Activated CD4-positive, alpha-beta T cell treated with anti-CD3 and anti-CD28 coated beads for 4 hours (primary cell): ENCODE measurements at places on chromosomes 11 and 22.

DNA sequence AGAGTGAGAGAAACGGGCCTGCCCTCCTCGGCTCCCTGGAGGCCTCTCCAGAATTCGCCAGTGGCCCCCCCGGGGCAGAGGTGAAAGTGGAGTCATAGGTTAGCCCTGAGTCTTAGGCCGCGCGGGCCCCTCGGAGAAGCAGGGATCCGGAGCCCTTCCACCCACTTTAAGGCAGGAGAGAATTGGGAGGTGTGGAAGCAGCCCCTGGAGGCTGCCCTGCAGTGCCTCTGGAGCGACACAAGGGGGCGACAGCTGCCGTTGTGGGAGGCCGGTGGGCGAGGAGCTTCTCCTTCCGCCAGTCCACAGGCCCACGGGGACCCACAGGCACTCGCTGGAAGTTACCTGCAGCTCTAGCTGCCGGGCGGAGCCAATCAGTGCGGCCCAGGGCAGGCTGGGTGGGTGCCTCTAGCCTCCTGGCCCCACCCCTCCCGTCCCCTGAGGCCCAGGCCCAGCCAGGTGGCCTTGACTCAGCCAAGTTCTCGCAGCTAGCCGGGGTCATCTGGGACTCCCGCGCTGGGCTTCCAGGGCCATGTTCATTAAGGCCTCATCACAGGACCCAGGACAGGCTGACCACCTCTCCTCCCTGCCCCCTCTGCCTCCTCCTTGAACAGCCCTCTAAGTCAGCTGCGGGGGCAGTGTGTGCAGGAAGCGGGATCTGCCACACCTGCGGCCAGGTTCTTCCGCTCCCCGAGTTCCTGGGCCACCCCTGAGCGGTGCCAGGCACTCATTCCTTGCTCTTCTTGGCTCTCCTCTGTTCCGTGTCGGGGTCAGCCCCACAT, 5.0 kb downstream of the DGKZ start:
- peak; percentile 71 for DNase-seq

DNA sequence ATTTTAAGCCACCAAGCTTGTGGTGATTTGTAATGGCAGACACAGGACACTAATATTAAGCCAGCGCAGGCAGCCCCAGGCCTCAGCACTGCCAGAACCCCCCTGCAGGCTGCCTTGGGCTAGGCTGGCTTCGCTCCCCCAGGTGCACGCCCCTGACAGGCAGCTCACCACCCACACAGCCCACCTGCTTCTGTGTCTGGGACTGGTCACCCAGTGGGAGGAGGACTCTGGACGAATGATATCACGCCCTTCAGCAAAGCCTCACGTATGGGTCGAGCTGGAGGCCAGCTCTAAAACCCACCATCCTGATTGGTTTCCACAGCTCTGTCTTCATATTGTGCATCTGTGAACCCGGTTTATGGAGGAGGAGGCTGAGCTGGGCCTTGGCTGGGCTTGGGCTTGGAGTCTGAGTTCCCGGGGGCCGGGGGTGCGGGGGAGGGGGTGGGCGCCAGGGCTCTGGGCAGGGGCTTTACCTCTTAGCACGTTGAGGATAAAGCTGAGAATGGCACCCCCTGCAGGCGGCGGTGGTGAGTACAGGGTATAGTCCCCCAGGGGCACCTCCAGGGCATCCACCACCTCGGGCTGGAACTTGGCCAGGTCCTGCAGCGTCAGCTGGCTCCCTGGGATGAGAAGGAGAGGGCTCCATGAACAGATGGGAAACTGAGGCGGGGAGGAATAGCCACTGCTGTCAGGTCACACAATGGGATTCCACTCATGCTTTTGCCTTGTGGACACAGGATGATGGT, 13.8 kb downstream of the GGT5 start:
- peak; percentile 68 for DNase-seq

GRCh38 chr11:2825889-2826678, 59.5 kb downstream of the CDKN1C start:
- no peak for DNase-seq

GRCh38 chr22:20354238-20354975, 34.5 kb upstream of the DGCR6L start:
- no peak for DNase-seq

DNA sequence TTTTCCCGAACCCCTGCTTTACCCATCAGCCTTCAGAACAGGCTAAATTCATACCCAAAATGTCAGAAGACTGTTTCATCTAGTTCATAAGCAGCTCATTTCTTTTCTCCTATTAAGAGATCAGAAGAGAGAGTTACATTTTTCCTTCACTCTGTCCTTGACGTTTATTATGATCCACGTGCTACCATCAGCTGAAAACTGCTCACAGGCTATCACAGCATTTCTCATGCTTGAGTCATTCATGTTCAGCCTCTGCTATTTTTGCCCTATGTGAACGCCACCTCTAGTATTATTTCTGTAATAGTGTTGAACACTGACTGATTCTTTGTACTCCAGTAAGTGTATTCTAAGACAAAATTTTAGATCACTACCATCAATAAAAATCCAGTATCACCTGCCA, 51.9 kb downstream of the SLC1A2 start:
- no peak for DNase-seq

GRCh38 chr11:102269927-102270326, 47.4 kb upstream of the BIRC3 start:
- DNase-seq, result no peak

DNA sequence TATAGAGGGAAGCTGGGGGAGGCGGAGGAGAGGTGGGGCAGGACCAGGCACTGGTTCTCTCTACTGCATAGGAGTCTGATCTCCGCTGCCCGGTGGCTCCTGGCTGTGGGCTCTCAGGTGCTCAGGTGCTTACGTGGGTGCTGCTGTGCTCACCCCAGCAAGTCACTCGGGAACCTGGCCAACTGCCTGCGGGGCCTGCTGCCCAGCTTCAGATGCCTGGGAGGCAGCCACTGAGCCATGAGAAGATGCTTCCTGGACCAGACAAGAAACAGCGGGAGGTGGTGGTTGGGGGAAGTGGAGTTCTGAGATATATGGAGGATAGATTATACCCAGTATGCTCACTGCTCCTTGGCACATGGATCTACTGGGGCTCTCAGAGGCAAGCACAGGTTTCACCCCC, 1303.4 kb downstream of the TBC1D22A start:
- DNase-seq, result no peak

DNA sequence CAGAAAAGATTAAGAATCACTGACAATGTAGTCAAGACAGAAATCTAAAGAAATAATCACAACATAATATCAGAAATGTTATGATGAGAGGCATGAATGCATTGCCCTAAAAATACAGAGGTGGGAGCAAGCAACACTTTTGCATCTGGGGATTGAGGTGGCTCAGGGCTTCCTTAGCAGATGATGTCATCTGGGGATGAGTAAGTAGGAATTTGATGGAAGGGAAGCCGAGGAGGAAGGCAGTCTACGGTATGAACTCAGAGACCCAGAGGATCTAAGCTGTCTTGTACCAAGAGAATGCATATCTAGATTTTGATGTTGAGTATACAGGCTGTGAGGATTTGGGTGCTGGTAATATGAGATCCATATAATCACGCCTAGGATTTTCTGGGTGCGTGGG, 193.0 kb upstream of the SNX19 start:
- DNase-seq, result no peak

GRCh38 chr22:30183861-30184278, 62.7 kb downstream of the LIF start:
- DNase-seq, result no peak

DNA sequence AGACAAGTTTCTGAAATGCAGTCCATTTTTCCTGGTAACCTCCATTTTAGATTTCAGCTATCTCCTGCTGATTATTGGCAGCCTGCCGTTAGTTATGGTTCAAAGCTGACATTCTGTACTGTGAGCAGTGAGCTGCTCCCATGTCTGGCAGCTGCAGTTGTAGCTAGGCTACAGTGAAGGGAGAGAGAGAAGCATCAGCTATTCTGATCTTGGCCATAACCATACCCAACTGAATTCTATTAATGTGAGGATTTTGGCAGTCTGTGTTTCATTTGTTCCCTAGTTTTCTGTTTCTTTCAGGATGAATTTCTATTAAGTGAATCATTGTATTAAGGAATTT, 33.4 kb downstream of the SIK2 start:
- no peak for DNase-seq

GRCh38 chr11:117909611-117910382, 19.4 kb downstream of the TMPRSS13 start:
- no peak for DNase-seq

GRCh38 chr11:44764583-44764982, 37.8 kb downstream of the TSPAN18 start:
- no peak for DNase-seq

DNA sequence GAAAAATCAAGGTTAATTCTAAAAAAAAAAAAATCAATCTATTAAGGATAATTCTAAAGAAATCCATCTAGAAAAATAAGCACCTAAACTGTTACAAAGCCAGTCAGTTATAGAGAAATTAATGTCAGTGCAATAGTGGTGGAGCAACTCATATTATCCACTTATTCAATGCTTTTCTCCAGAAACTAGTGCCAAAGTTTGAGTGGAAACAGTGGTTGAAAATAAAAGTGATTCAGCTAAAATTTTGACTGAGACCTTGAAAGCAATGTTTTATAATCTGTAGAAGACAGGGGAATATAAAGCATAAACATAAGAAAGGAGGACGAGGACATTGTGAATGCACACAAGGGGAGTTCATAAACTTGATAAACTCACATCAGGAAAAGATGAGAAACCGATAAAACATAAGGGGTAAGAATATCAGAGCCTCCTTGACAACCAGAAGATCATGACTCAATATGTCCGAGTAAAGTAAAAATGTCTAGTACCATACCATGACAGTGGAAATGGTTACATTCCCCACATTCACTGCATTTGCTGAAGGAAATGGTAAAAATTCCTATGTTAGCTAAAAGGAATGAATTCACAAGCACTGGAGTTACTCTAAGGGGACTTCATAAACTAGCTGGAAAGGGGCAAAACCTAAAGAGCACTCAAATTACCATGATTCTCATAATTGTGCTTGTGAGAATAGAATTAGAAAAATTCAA, 58.7 kb upstream of the SLC5A12 start:
- DNase-seq, result no peak

DNA sequence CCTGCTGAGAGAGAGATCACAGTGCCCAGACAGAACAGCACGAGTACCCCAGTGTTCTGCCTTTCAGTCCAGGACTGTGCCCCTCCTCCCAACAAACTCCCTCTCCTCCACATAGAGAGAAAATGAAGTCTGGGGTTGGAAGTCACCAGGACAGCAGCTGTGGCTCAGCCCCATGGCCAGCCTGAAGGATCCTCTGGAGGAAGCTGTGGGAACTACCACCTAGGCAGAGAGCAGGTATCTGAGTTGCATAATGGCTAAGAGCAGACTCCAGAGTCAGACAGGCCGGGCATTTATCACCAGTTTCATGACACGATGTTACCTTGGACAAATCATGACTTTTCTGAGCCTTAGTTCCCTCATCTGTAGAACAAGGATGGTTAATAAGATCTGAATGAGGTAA, 61.2 kb upstream of the RRAS2 start:
- no peak for DNase-seq
